Effector memory CD4-positive, alpha-beta T cell (primary cell): ENCODE measurements at places on chromosomes 16 and 17.

DNA sequence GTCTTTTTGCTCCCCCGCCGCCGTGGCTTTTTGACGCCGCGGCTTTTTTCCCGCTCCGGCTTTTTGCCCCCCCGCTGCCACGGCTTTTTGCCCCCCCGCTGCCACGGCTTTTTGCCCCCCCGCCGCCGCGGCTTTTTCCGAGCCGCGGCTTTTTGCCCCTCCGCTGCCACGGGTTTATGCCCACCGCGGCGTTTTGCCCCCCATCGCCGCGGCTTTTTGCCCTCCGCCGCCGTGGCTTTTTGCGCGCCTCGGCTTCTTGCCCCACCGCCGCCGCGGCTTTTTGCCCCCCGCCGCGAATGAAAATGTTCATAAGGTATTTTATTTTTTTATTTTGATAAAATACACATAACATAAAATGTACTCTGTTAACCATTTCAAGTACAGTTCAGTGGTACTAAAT lies 527.2 kb upstream of the WSB1 start:
- no peak for DNase-seq

GRCh38 chr16:84190731-84191388 lies at the start of gene ADAD2:
Gene ADAD2 (plus strand): TSS chr16:84191157. CDS start chr16:84191231, 74 bp downstream.
- no peak for DNase-seq

GRCh38 chr16:81458827-81459598 lies 14.4 kb downstream of the CMIP start:
- DNase-seq = no peak

- DNase-seq = peak; percentile 71
Observed at GRCh38 chr17:56779898-56780777, 53.6 kb downstream of the C17orf67 start.

DNA sequence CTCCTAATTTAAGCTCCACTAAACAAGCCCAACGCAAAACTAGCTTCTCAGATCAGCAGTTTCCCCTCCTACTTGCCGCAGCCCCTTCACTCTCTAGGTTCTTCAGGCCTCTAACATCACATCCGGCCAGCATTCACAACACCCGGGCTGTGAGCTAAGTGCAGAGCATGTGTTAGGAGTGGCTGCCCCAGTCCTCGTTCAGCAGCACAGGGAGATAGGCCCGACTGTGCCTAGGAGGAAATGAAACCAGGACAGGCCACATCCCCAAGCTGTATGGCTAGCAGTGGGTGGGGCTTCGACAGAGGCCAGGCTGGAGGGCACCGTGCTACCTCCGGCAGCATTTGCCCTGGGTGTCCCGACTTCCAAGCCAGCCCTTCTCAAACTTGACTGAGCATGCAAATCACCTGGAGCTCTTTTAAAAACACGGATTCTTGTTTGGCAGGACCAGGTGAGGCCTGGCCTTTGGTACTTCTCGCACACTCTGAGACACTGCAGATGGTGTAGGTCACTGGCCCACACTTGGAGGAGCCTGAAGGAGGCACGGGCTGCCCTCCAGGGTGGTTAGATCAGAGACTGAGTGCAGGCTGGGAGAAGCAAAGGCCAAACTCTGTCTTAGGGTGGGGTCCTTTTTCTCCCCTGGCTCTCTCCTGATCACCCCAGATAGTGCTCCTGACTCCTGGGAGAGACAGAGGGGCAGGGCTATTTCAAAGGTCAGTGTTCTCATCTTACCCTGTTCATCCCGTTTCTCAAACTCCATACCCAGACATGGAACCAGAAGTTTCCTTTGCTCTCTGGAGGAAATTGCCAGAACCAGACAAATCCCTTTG lies 202.0 kb downstream of the C16orf78 start:
- no peak for DNase-seq
